Activated CD4-positive, alpha-beta T cell treated with anti-CD3 and anti-CD28 coated beads, Interleukin-2, amount 50 U/mL, for 4 hours (primary cell): ENCODE measurements at places on chromosomes 11 and 22.

- no peak for DNase-seq
These were observed 7.4 kb downstream of the SMPD1 start for GRCh38 chr11:6397636-6398035.

GRCh38 chr11:104487046-104487806 is 323.3 kb upstream of the PDGFD start:
- DNase-seq: no peak

GRCh38 chr22:38455530-38456271 is 702 bp upstream of the KCNJ4 start:
- DNase-seq: no peak

GRCh38 chr22:32352681-32353080 is 5.0 kb upstream of the RFPL3 start:
- DNase-seq: no peak

- DNase-seq: no peak
These were observed 26.7 kb downstream of the CARS1 start for GRCh38 chr11:3030289-3031070.

DNA sequence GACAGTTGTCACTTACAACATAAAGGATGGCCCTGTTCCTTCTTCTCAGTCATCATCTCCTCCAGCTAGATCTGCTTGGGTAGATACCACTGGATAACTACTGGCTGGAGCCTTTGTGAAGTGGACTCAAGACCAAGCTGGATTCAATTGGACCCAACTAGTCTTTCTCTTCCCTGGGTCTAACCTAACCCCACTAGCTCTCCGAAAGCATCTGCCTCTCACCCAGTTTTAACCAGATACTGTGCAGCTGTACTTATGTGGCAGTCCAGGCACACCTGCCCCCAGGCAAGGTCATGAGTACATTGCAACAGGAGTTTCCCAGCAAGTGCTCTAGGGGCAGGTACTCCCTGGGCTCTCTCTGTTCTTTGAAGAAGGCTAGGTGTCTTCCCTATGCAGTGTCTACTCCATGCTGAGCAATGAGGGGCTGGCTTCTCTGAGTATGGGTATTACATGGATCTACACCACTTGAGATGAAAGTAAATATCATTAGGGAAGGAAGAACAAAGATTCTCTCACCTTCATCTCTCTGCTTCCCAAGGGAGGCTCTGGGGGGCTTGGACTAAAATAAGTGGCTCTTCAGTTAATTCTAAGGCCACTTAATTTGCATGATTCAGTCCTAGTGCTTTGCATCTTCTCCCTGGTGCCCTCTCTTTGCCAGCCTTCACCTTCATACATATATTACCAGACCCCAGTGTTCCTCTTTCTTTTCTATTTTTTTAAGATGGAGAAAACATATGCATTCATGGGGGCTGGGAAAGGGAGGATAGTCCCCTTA is 236.1 kb downstream of the NXPE2 start:
- DNase-seq: no peak

GRCh38 chr11:78802058-78802761 is 227.5 kb upstream of the NARS2 start:
- no peak for DNase-seq

GRCh38 chr11:108218912-108219783 is 3.3 kb downstream of the NPAT start:
- DNase-seq: no peak

- DNase-seq: no peak
These were observed 3.4 kb downstream of the MS4A10 start for GRCh38 chr11:60788401-60789125.

GRCh38 chr11:12239804-12240371 is 129.5 kb downstream of the MICAL2 start:
- DNase-seq: no peak
